ENCODE measurements at places on chromosomes 5 and 9.

- DNase-seq, result no peak
Observed at GRCh38 chr5:97102010-97102470, 40.4 kb downstream of the LIX1 start.

DNA sequence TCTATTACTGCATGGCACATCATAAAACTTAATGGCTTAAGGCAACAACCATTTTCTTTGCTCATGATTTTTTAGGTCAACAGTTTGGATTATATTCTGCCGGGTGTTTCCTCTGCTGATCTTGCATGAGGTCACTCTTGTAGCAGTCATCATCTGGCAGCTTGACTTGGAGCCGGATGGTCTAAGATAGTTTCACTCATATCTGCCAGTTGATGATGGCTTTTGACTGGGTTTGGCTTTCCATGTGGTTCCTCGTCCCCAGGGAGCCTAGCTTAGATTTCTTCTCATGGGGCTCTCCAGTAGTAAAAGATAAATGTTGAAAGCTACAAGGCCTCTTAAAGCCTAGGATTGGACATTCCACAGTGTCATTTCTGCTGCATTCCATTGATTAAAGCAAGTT lies 27.4 kb downstream of the LNPEP start:
- DNase-seq, result no peak

DNA sequence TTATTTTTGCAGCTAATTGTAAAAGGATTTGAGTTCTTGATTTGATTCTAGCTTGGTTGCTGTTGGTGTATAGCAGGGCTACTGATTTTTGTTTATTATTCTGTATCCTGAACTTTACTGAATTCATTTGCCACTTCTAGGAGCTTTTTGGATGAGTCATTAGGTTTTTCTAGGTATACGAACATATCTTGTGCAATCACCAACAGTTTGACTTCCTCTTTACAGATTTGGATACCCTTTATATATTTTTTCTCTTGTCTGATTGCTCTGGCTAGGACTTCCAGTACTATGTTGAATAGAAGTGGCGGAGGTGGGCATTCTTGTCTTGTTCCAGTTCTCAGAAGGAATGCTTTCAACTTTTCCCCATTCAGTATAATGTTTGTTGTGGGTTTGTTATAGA lies 210.8 kb downstream of the FGF10 start:
- DNase-seq, result no peak

GRCh38 chr5:4083591-4084337 lies 488.1 kb downstream of the IRX1 start:
- DNase-seq, result no peak

GRCh38 chr9:105393576-105394344 lies 54.1 kb upstream of the FSD1L start:
- no peak for DNase-seq

DNA sequence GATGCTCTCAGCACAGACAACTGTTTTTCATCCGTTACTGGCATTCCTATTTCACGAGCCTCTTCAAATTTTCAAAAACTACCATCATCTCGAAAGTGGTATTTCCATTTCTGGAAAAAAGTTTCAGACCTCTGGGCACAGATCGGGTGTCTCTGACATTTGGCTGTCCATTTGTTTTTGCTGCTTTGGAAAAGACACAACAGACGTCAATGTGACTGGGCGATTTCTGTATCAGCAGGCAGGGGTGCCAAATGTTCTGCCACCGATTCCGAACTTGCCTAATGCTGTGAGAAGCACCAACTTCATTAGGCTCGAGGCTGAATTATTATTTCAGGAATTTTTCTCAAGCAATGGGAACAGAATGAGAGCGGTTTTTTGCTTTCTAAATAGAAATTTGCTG lies 105.6 kb downstream of the ARSB start:
- no peak for DNase-seq

- DNase-seq, result no peak
Observed at GRCh38 chr5:151897020-151897552, 27.6 kb downstream of the GLRA1 start.

DNA sequence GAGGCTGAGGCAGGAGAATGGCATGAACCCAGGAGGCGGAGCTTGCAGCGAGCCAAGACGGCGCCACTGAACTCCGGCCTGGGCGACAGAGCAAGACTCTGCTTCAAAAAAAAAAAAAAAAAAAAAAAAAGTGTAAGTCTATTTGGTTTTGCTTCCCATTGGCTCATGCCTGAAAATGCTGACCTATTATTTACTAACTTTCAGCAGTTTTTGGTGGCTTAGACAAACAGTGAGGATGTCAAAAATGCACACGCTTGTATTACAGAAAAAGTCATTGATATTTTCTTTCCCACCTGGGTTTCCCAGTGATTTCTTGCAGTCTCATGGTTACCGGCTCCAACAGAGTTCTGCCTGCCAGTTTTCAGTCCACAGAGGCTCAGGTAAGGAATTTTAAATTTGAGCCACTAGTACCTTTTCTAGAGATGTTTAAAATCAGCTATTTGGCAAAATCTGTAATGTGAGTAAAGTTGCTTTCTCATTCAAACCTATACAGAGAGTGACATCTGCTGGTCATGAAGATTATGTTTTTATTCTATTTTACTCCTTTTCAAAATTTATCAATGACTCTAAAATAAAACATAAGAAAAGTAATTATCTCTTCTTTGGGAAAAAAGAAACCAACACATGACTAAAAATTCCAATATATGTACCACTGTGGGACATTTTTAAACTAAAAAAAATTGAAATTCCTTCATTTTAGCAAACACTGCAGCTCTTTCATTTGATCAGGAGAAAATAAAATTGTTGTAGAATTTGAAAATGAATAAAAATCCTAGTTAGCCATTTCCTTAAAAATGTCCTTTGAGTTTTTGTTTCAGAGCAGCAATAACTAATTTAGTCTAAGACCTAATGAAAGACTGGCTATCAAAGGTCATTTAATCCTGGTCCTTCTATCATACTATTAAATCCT lies 8.8 kb downstream of the FAM200C start:
- DNase-seq, result no peak

- no peak for DNase-seq
Observed at GRCh38 chr5:105752801-105753200, 1917.9 kb downstream of the EFNA5 start.

DNA sequence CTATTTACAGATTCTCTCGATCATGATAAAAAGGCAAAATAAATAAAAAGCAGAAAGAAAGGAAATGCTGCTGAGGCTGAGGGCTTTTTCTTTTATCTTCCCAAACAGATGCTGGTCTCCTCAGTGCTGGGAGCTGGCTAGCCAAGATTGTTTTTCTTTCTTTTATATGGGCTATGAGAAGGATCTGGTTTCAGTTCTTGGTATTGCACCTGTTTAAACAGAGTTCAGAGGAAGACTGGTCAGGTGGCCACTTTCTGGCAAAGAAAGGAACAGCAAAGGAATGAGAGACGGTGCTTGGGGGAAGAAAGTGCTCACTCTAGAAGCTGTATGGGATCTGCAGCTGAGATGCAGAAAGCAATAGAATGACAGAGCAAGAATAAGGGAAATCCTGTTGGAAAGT lies 88.9 kb downstream of the SLF1 start:
- DNase-seq, result no peak

DNA sequence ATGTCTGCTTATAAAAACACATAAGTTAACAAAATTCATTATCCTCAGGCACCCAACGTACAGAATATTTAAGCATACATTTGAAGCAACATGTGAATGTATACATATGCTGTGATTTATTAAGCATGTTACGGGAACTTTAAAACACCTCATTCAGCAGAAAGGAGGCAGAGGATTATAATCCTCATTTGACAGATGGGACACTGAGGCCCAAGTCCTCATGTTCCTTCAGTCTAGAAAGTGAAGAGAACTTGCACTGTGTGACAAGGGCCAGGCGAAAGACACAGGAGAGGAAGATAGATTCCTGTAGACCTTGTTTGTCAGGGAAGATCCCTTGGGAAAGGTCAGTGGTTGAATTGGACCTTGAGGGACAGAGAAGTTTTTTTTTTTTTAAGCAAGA lies 7.6 kb upstream of the PSMD5 start:
- DNase-seq, result no peak

DNA sequence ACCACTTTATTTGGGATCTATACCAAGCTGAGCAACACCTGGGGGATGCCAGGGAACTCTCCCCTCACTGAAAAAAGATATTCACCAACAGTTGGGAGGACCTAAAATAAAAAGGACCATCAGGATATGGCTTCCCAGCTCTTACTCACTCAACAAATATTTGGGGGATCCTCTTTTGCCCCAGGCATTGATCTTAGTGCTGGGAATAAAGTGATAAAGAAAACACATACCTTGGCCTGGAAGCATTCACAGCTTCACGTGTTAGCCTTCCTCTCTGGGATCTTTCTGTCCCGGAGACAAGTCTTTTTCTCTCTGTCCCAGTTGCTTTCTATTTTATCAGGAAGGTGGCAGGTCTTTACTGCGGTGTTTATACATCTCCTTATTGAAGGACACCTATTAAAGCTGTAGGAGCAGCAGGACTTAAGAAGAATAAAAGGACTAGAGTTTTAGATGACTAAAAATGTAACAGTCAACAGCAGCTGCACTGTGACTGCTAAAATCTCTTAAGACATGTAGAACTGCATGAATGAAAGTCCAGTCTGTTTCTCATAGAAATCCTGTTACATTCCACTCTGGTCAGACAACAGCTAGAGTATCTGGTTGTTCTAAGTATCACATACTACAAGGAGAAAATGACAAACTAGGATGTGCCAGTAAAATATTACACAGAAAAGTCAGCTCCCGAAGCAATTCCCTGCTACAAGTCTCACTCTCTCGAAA lies 90.0 kb upstream of the ITGA2 start:
- no peak for DNase-seq

- DNase-seq, result no peak
Observed at GRCh38 chr5:43486353-43486752, 2.7 kb upstream of the TMEM267 start.

DNA sequence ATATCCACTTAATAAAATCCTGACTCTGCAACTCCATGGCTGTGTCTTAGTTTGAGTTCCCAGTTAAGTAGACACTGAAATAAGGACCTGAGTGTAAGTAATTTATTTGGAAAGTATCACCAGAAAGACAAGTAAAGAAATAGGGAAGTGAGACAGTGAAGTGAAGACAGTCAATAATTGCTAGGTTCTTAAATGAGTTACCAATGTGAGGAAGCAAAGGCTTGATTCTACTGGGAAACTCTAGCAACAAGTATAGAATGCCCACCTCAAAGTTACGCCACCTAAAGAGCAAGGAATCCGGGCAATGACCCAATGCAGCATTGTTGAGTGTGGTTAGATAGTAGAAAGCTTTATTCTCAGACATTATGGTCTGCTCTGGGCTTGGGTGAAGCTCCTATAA lies 383.9 kb downstream of the TLR4 start:
- no peak for DNase-seq

DNA sequence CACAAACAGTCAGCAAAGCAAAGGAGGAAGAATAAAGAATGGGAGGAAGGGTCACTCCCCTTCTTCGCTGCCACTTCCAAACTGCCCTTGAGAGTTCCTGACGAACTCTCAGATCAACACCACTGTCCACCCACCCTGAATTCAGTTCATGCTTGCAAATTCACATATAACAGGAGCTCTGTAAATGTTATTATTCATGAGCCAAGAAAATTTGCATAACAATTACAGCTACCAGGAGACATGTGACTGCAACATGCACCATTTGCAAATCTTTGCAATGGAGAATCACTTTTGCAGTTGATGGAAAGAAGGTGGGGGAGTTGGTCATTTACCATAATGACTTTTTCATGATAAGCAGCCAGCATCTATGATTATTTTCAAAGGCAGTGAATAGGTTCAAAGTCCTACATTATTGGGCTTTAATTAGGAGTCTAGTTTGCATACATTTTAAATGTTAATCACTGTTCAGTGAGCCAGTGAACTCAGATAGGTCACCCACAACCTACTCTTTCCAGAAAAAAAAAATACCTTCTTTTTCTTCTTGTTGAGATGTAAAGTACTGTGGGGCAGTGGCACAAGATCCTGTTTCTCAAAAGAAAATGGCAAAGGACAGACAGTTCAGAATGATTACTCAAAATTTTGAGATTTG lies 149.7 kb downstream of the CAAP1 start:
- DNase-seq, result no peak

DNA sequence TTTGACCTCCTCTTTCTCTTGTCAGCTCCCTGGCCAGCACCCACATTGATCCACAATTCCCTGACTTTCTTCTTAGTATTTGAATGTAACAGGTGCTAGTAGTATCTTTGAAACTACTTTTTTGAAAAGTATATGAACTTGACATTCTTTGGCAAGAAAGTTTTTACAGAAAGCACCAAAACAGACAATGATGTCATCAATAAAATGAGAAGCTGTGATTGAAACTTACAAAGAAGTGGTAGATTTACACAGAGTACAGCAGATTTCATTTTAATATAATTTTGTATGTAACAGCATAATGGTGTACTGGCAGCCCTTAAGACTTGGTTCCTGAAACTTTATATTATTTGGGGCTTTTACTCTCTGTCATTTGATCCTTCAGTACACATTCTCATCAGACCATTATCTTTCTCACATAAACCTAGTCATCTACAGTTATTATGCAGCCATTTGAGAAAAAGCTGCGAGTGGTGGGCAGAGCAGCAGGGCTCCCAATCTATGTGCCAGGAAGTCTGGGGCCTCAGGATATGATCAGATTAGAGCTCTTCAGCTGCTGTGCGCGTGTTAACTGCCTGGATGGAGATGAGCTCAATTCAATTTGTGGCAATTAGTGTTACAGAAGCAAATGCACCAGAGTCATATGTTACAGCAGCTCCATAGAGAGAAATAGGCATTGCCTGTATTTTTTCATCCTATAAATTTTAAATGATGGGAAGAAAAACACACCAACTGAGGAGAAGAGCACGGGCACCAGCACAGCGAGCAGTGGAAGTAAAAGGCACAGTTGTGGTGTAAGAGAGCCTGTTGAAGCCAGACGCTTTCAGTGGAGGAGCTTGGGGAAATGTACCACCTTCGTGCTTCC lies 126.1 kb downstream of the STARD4 start:
- no peak for DNase-seq

DNA sequence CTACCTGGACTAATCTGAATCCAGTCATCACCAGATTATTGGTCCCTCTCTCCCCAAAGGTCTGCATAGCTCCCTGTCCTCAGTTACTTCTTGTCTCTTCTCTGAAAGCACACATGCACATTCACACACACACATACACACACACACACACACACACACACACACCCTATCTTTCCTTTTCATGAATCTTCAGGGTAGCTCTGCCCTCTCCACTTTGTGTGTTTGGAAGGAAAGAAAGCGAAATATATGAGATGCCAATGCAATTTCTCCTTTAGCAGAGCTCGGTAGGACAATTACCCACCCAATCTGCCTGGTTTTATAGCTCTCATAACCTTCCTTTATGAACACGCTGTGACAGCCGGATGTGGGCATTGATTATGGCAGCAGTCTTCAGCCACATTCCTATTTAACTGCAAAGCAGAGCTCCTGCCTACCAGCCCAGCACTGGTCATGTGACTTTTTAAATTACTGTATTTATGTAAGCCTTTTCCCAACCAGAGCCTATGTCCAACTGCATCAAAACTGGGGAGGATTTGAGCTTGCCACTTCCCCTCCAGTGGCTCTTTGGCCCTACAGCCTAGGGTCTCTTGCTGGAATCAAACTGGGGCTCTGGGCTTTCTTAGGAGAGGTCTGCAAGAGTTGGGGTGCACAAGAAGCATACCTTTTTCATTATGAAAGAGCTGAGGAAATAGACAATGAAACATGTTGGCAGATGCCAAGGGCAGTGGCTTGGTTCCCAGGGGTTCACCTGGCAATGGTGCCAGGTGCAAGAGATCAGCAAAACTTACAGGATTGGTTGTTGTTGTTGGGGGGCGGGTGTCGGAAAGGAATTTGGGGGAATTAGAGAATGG lies 20.8 kb upstream of the MATR3 start:
- no peak for DNase-seq
